ENCODE measurements at places on chromosomes 6 and 20.

DNA sequence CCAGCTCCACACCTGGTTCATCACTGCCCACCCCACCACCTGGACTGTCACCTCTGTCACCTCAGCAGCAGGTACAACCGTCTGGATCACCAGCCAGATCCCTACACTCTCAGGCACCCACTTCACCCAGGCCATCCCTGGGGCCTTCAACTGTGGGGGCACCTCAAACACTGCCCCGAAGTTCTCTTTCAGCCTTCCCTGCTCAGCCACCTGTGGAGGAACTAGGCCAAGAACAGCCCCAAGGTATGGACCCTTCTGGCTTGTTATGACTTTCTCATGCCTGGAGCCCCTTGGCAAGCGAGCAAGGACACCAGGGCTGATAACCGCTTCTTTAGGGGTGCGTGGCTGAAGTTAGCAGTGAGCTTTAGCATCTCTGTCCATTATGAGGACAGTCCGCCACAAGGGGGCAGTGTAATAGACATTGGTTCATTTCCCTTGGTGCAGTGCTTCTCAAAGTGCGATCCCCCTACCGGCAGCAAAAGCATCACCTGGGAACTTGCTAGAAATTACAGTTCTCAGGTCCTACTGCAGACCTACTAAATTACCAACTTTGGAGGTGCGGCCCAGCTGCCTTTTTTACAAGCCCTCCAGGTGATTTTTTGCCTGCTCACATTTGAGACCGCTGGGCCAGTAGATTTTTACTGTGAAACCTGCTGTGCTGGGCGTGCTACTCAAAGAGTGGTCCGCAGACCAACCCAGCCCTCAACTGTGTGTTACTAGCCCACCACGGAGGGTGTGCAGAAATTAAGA lies 32.5 kb downstream of the PNPLA1 start:
- DNase-seq: peak; percentile 80

DNA sequence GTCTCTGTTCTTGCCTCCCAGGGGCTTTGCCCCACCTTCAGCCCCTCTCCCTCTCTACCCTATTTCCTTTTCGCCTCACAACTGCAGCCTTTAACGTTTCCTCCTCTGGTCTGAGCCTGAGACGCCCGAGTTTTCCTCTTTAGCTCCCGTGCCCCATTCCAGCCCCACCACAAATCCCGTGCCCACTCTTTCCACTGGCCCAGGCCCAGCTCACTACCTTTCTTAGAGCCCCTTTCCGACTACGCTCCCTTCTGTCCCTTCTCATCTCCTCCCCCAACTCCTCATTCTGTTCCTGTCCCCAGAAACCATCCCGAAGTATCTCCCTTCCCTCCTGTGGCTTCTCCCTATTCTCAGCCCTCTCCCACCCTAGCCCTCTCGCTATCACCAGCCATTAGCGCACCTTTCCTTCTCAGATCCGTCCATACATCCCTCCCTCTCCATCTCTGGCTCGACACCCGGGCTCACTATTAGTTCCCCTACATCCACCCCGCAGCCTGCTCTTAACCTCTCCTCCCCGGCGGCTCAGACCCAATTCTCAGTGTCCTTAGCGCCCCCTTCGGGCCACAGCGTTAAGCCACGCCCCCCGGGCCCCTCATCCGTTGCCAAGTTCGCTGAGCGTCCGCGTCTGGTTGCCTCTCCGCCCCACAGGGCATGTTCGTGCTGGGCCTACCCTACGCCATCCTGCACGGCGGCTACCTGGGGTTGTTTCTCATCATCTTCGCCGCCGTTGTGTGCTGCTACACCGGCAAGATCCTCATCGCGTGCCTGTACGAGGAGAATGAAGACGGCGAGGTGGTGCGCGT lies 2.7 kb downstream of the SLC32A1 start:
- no peak for DNase-seq

- no peak for DNase-seq
Observed at GRCh38 chr6:104600639-104600931, 259.1 kb downstream of the HACE1 start.

GRCh38 chr6:129681913-129682205 lies 28.1 kb downstream of the ARHGAP18 start:
- DNase-seq: no peak

DNA sequence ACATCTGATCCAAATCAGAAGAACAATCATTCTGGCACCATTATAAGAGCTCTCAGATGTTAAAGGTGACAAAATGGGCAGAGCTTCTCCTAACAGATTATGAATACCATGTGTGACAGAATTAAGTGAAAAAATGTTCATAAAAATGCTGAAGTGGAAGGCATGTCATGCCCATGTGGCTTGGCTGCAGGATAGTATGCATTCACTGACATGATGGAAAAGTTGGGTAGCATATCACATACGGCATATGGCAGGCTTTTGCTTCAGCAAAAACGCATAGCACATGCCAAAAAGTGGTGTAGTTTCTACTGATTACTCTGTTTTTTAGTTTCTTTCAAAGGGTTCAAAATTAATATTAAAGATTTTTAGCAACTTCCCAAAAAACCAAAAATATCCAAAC lies 731.5 kb upstream of the EPHA7 start:
- DNase-seq: no peak

DNA sequence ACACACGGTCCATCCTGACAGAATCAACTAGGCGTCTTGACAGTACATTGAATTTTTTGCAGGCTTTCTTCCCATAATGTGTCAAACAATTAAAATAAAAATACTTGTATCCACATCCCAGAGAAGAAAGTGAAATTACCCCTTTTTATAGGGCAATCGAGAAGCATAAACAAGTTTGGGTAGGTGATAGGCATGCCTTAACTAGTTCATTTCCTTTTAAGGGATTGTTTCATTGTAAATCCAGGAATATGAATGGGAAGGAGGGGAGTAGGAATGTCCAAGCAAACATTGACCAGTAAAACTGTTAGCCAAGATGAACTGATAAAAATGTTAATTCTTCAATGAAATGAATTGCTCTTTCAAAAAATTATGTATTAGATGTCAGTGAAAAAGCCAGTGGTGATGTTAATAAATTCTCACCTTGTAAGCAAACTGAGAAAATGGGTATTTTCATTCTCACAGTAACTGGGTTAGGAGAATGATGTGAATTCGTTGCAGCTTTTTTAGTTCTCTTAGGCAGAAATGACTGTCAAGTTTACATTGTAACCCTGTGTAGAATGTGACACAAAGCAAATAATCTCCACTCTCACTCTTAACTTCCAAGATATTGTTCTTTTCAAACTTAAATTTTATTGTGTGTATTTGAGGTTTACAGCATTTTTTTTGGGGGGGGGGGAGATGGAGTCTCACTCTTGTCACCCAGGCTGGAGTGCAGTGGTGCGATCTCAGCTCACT lies 31.6 kb downstream of the SASH1 start:
- DNase-seq: no peak

- DNase-seq: no peak
Observed at GRCh38 chr20:8449123-8449522, 317.1 kb downstream of the PLCB1 start.

- no peak for DNase-seq
Observed at GRCh38 chr6:138498629-138499302, 528 bp downstream of the NHSL1 start.
